Liver (tissue), 10 donors: ENCODE measurements at places on chromosomes 1 and 21. TPM values are rescaled to one million over a fixed set of nuclear protein-coding genes. Genes with fewer than 3 reads are reported as not detected.

The CNKSR1 gene
- total RNA-seq: 1.2 TPM

The ZNF648 gene
- total RNA-seq: 0.14 TPM

The PRAMEF33 gene
- 0.17 TPM for total RNA-seq

The TP73 gene
- 0.08 TPM for total RNA-seq

The LCE3D gene
- not detected for total RNA-seq

The FOXD3 gene
- under 0.01 TPM for total RNA-seq

The B3GALT6 gene
- total RNA-seq: 9.0 TPM

The TAS1R1 gene
- total RNA-seq: not detected

The CHRM3 gene
- total RNA-seq: 0.09 TPM

The RBBP4 gene
- total RNA-seq: 93.1 TPM

The CNIH3 gene
- total RNA-seq: 0.98 TPM

The ZSWIM5 gene
- 1.7 TPM for total RNA-seq

The FALEC gene
- total RNA-seq: not detected

The LIN28A gene
- total RNA-seq: not detected

The ACKR1 gene
- total RNA-seq: 17.2 TPM

The RNF223 gene
- total RNA-seq: 0.14 TPM

The CR1L gene
- 30.9 TPM for total RNA-seq

The CXADR gene
- total RNA-seq: 26.8 TPM

The ADORA3 gene
- total RNA-seq: 4.0 TPM

The C1orf226 gene
- total RNA-seq: 2.2 TPM
